ENCODE measurements at places on chromosomes 5 and 9.

DNA sequence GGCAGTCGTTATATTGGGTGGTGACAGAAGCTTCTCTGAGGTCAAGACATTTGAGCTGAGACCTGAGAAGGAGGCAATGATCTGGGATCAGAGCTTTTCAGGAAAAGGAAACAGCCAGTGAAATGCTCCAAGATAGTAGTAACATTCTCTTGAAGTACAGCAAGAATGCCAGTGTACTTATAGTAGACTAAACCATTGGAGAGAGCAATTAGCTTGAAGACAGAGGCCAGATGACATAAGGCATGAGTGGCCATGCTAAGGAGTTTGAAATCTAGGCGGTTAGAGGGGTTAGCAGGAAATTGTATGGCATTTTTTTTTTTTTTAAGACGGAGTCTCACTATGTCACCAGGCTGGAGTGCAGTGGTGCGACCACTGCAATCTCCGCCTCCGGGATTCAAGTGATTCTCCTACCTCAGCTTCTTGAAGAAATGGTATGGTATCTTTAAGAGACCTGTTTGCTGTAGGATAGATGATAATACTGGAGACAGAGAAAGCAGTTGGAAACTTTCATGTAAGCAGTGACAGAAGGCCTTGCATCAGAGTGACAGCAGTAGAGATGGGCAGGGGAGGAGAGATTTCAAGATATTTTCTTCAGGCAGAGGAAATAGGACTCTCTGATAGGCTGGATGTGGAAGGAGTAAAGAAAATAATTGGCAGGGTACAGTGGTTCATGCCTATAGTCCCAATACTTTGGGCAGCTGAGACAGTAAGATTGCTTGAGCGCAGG, 482.2 kb upstream of the PAPPA start:
- no peak for DNase-seq

- no peak for DNase-seq
Observed at GRCh38 chr5:124627815-124628595, 118.4 kb downstream of the ZNF608 start.

DNA sequence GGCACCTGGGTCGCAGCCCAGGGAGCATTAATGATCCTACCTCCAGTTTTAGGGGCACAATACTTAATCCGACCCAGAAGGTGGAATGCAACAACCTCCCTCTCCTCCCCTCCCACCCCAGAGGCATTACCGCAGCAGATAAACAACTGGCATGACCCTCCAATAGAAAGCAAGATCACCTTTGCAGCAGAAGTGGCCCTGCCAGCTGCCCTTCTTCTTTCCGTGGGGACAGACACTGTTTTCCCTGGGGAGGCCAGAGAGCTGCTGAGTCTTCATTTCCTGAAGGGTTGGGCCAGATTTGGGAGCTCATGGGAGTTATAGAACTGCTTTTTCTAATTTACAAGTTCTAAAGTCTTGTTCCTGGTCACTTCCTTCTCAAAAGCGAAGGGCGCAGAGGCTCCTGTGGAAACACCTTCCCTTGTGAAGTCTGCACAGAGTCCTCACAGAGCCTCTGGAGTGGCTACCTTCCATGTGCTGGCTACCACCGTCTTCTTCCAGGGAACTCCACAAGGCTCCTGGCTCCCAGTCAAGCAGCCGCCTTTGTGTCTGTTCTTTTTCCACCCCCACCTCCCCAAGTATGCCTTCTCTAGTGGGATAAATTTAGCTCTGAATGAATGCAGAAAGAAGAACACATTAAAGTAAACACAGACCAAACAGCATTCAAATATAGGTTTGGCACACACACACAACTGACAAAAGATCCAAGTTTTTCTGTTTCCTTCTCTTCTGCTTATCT, 8.0 kb upstream of the PALM2AKAP2 start:
- DNase-seq: no peak

DNA sequence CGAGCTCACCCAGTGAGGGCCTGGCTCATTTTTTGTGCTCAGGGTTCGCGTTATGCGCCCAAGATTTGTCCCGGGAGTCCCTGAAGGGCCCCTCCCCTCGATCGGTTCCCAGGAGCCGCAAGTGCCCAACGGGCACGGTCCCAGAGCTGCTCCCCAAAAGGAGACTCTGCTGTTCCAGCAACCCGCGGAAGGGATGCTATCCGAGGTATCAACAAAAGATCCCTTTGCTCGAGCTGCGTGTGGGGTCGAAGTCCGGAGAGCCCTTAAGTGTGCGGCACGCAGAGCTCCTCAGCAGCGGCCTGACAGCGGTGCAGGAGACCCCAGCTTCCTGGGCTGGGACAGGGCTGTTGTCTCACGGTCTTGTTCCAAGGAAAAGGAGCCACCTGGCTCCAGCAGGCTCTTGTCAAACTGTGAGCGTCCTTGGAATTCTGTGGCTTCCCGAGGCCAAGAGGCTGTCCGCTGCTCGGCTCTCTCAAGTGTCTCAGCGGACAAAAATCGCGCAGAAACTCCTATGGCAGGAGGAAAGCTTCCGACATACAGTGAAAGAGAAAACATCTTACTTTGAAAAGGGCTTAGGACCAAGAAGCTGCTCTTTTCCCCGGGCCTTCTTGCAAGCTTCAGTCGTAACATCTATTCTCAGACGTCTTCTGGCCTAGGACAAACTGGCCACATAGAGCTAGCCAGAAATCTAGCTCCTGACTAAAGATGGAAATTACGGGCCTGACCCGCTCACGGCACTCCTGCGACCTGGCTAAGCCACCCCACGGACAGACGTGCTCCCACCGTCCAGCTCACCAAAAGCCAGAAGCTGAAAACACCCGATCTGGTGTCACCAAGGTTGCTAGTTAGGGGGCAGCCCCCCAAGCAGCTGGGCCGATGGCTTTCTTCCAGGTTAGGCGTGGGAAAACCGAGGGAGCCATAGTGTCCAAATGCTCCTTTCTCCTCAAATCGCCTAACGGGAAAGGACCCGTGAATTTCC, 2.6 kb upstream of the FOXB2 start:
- no peak for DNase-seq

DNA sequence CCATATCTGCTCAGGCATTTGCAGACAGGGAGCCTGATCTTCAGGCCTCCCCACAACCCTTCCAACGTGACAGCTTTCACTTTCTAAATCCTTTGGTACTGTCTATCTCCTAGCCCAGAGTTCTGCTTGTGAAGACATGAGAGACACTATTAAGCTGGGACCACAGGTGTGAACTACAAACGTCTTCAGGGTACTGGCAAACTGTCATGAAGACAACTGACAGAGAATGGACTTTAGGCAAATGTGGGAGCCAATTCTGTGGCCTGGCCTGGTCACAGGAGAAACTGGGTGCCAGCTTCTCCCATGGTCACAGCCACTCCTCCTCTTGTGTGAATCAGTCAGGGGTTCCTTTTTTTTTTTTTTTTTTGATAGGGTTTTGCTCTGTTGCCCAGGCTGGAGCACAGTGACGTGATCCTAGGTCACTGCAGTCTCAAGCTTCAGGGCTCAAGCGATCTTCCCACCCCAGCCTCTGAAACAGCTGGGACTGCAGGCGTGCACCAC, 10.4 kb downstream of the TRIM14 start:
- peak; percentile 63 for DNase-seq

GRCh38 chr9:96418920-96419690, 935 bp upstream of the ZNF367 start:
- peak; percentile 77 for DNase-seq
